T1000 (cell line): ENCODE measurements at places on chromosomes 5 and 9.

GRCh38 chr5:172503925-172504700 lies 49.8 kb upstream of the SH3PXD2B start:
- DNase-seq = no peak

DNA sequence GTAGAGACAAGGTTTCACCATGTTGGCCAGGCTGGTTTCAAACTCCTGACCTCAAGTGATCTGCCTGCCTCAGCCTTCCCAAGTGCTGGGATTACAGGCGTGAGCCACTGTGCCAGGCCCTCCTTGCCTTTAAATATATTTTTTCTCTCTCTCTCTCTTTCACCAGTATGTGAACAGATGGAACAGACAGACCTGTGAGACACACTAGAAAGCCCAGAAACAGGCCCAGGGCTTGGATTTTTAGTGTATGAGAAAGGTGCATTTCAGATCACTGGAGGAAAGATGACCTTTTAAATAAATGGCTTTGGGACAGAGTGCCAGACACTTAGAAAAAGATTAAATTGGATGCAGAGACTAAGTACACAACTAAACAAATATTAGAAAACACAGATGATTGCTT lies 3.1 kb downstream of the RASGEF1C start:
- DNase-seq = no peak

DNA sequence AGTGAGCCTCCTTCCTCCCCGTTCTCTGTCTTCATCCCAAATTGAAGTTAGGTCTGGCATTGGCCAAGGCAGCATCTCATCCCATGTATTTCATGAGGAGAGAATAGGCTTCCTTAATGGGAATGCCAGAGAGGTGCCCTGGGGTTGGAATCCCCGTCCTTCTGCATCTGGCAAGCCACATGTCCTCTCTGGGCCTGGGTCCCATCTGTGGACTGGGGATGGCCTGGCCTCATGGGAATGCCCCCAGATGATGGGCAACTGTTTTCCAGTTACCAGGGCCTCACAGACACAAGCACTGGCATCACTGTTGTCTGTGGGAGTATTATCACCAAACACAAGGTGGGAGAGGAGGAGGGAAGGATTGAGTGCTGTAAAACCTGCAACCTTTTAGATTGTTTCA lies 153.9 kb downstream of the FSTL4 start:
- no peak for DNase-seq

DNA sequence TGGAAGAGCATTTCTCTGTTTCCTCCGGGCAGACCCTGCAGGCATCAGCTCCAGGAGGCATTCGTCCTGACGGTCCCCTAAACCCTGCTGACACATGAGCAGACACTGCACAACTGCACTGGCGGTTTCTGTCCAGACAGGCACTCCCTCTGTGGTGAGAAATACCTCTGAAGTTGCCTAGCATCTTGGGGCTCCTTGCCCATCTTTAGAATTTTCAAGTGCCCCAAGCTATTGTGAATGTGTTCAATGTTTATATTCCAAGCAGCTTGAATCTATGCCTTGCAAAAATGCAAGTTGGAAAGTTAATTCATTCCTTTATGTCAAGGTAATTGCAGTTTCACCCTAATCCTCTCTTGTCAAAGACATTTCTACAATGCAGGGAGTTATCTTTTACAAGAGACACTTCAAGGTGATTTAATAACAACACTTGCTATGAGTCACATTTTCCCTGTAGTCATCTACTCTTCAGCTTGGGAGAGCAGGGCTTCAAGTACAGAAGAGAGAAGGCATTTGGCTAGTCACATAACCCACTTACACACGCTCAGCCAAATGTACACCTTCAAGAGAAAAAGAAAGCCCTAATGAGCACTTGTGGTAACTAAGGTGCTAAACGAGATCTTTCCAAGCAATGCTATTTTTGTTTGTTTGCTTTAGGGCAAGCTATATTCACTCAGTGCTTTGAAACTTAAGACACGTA lies 302.5 kb downstream of the MLLT3 start:
- DNase-seq = peak; percentile 26

- no peak for DNase-seq
Measured at GRCh38 chr9:4365055-4365454, 65.2 kb upstream of the GLIS3 start.

- no peak for DNase-seq
Measured at GRCh38 chr5:71880536-71880935, 161.5 kb downstream of the CARTPT start.

- no peak for DNase-seq
Measured at GRCh38 chr5:170832241-170832640, 29.6 kb upstream of the RANBP17 start.

GRCh38 chr5:156476678-156477077 lies 149.7 kb downstream of the SGCD start:
- no peak for DNase-seq

DNA sequence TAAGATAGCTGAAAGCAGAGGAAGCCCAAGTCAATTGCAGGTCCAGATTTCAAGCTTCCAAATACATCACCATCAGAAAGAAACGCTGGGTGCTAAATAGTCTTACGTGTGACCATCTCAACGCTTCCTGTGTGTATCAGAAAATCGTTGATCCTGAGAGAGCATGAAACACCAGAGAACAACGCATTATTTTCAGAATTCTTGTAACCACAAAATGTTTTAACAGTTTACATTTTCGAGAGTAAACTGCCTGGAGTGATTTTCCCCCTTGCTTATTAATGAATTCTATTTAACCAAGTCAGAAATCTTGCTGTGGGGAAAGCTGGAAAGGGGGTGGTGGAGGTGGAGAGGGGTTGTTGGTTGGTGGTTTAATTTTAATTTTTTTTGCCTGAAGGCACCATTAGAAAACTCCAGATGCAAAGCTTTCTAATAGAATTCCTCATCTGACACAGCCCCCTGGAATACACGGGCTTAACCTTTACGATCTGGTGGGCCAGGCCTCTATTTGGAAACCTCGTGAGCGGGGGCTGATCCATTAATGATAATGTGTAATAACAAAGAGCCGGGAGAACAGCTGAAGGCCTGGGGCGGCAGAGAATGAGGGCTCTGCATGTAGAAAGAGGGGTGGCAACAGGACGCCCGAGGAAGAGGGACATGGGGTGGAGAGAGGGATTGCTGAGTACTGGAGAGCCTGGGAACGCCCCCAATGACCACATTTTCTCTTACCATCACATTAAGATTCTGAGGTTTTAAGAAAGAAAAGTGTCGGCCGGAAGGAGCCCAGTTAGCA lies 124.5 kb upstream of the NFIB start:
- DNase-seq = no peak

DNA sequence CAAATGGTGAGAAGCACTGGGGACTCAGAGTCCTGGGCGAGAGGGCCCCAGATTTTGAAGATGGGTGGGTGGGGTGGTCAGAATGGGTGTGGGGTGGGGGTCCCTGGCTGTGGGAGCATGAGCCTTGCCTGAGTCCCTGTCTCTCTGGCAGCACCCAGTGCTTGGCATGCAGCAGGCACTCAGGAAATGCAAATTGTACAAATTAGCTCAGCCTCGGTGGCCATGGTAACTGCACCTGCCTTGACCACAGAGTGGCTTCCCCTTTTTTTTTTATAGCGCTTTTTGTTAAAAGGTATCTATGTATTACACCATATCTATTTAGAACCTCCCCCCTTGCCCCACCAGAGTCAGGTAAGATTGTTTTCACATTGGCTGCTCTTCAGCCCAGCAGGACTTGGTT lies 19.2 kb upstream of the PITX1 start:
- DNase-seq = no peak

DNA sequence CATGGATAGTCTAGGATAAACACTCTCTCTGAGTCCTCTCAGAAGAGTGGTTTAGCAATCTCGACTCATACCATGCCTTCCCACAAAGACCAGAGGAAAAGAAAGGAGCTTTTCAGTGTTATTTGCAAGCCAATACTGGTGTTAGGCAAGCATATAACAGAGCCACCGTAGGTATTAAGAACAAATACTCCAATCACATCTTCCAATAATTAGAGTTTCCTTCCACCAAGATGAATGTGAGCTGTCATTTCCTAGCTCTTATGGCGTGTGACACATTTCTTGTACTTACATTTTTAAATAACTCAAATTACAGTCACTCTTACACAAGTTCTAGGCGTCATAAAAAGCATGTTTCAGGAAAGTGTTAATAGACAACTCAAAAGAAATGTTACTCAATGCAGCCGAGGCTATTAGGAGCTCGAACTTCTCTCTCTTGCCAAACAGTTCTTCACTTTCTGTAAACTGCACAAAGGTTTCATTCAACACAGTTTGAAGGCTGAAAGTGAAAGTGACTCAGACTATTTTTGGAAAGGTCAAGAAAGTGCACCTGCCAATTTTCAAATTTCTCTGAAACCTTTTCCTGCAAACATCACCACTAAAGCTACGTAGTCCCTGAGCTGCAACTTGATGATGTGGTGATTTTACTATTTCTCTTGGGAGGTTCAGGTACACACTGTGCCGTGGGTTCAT lies 153.8 kb downstream of the AUH start:
- no peak for DNase-seq

- no peak for DNase-seq
Measured at GRCh38 chr5:118551716-118552115, 436.6 kb downstream of the DTWD2 start.

DNA sequence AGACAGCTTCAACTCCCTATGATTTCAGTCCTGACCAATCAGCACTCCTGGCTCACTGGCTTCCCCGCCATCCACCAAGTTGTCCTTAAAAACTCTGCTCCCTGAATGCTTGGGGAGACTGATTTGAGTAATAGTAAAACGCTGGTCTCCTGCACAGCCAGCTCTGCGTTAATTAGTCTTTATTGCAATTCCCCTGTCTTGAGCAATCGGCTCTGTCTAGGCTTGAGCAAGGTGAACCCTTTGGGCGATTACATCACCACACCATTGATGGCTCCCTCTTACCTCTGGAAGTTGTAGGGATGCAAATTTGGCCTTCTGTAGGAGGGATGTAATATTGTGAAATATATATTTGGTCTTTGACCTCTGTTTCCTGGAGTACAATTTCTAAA lies 2.9 kb upstream of the SLC23A1 start:
- no peak for DNase-seq

DNA sequence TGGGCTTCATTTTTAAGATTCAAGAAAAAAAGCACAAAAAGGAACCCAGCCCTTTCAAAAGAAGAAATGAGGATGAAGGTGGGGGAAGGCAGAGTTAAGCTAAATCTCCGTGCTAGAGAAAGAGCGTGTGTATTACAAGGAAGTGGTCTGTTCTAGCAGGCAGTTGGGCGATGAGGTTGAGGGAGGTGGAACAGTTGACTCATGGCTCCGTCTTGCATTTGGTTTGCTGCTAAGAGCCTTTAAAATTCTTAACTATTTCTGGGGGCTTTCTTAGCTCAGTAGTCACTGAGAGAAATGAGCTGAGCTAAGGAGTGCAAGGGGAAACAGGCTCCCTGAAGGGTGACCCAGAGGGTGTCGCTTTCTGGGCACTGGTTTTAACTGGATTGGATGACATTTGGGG lies 117.4 kb downstream of the GCNT1 start:
- DNase-seq = no peak

DNA sequence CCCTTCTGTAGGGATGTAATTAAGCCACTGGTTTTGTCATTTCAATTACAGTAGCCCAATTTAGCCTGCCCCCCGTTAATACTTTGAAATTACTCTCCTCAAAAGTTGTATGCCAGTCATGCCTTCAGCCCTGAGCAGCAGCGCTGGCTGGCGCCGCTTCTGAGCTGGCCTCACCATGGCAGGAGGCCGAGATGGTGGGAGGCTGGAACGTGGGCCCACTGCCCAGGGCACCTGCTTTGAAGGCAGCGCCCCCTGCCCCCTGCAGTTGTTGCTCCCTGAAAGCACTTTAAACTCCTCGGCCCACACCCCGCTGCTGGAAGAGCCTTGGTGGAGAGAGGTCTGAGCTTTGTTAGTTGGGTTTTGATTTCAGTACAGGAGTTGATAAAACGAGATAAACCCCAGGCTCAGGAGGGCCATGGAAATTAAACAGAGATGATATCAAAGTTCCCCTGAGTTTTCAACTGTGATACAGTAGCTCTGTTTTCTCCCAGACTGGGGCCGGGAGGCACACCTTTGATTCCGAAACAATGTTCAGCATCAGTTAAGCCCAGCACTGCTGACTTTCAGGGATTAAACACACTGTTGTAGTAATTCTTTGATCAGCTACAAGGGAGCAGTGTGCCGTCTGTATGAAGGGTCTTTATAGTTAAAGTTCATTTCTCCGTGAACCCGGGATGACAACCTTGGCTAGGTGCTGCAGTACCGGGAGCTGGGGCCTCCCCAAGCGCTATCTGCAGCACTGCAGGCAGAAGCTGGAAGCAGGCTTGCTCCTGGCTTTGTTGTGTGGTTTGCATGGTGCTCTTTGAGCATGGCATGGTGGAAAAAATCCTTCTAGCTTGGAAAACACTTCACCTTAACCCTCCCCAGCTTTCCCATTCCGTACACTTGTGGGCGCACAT lies 9.5 kb downstream of the MVB12B start:
- DNase-seq = no peak

DNA sequence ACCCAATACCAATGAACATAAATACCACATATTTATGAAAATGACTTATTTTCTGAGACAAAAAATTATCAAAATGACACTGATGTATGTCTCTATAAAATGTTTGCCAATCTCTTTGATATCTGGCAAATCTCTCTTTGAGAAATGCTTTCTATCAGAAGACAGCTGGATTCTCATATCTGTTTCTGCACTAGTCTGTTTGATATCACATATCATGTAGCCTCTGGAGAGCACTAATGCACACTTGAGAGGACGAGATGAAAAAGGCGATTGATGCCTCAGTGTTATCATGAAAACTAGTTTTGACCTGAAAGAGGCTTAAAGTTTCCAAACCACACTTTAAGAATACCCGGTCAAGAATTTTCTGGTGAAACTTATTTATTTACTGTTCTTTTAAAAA lies 29.1 kb upstream of the ANKRD55 start:
- DNase-seq = no peak

DNA sequence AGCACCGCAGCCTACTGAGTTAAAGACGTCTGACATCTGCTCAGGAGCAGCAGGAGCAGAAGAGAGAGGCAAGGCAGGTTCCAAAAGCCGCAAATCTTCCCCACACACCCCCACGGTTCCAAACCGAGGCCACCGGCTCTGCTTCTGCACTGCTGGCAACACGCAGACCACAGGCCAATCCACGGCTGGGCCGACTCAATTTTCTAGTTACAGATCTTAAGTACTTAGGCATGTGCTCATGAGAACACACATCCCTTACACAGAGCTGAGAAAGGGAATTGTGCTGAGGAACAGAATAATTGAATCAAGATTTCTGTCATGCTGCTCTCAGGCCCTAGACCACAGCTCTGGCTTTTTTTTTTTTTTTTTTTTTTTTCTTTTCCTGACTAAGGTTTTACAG lies 32.6 kb downstream of the PAX5 start:
- no peak for DNase-seq
